IgD-negative memory B cell (primary cell): ENCODE measurements at places on chromosomes 2 and 18. TPM values are rescaled to one million over a fixed set of nuclear protein-coding genes. Genes with fewer than 3 reads are reported as not detected.

LYPD1 gene
- polyA plus RNA-seq: not detected

LANCL1 gene
- polyA plus RNA-seq: 16.5 TPM

HOXD8 gene
- not detected for polyA plus RNA-seq

CYP27C1 gene
- not detected for polyA plus RNA-seq

COX7A2L gene
- polyA plus RNA-seq: 136 TPM

IL1RL2 gene
- not detected for polyA plus RNA-seq

GLI2 gene
- polyA plus RNA-seq: not detected

ACKR3 gene
- 1.4 TPM for polyA plus RNA-seq

ALKAL2 gene
- polyA plus RNA-seq: 3.5 TPM
